Osteocyte (in vitro differentiated cells): ENCODE measurements at places on chromosomes 7 and 10.
A peak's percentile ranks its signal among the peaks of the same experiment; 100 is the strongest.

- DNase-seq = peak; percentile 71
Observed at GRCh38 chr7:30813466-30813865, 42.2 kb downstream of the MINDY4 start.

GRCh38 chr7:37047260-37047659, 323.0 kb upstream of the AOAH start:
- DNase-seq = no peak

GRCh38 chr10:86044029-86044428, 322.6 kb downstream of the GRID1 start:
- no peak for DNase-seq

GRCh38 chr7:23475576-23475839, 5.2 kb upstream of the IGF2BP3 start:
- no peak for DNase-seq

DNA sequence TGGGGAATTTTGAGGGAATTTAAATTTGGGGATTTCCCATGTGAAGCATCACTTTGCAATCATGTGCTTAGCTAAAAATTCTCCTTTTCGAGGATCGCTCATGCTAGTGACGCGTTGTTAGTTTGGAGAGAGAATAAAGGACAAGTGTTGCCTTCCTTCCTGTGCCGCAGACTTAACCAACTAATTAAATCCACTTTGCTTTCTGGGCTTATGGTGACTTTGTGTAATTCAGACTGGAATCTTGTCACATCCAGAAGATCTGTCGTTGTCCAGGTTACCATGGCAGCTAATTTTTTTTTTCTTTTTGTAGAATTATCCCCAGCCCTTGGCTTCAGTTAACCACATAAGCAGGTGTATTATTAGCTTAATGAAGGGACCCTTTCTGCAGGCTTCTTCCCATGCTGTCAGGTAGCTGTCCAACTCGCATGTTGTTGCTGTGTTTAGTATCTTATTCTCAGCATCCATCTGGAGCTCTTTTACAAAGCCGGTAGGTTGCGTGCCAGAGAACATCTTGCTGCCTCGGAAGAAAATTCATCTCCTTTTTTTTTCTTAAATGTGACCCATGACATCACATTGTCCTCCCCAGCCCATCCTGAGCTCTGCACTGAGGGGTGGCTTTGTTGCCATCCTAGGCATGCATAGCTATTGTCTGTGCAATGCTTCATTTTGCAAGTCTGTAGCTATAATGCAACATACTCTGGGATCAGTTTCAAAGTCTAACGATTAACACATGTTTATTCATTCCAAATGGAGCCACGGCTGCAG, 47.2 kb upstream of the NRP1 start:
- DNase-seq = no peak

DNA sequence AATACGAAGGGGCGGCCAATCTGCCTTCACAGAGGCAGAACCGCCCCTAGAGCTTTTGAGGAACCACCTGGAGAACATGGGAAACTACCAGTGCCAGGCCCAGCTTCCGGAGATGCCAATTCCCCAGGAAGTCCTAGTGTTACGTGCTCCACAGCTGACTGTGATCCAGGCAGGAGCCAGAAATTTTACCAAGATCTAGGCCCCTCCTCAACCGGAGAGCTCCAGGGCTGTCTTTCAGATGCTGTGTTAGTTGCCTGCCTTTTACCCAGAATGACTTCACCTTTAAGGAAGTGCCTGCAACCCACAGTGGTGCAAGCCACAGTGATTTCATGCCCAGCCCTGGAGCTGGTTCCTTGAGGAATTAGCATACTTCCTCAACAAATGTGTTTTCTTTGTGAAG, 62.9 kb downstream of the ELMO1 start:
- no peak for DNase-seq

DNA sequence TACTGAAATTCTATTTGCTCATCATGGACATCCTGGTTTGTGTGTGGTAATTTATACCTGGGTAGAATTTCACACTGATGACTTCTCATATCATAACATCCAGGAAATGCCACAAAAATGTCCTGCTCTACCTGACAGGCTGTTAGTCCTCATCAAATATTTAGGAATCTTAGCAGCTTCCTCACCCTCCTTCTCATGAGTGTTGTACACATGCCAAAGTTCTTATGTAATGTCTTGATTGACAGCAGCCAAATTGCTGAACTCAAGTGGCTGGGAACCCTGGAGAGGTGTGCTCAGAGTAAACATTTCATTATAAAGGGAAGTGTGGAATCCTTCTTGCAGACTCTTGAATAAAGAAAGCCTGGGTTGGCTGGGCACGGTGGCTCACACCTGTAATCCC, 8.9 kb downstream of the EEPD1 start:
- DNase-seq = no peak

- DNase-seq = no peak
Observed at GRCh38 chr7:129959471-129960203, 6.9 kb upstream of the UBE2H start.

DNA sequence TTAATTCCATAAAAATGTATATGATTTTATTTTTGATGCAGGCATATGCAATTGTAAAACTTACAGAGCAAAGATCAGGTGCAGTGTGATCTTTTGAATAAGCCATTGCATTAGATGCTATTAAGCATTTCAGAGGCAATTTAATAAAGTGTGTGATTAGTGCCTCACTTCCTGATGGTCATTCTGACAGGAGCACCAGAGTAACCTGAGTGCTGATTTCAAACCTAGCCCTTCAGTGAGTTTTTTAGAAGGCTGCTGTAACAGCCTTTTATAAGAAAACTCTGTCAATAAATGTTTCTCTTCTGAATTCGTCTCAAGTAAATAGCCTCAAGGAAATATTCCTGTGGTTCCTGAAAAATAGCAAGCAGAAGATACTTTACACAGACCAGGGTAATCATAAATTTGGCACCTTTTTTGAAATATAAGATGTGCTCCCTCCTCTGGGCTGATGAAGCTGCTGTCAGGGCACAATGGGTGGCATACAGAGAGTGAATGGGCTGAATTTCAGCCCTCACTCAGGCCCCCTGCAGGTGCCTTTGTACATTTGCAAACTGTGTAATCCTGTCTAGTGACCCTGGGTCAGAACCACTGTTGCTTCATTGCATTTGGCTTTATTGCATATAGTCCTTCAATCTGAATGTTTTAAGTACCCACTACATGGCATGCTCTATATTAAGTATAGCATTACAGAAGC, 193.7 kb upstream of the CSTF2T start:
- DNase-seq = no peak

DNA sequence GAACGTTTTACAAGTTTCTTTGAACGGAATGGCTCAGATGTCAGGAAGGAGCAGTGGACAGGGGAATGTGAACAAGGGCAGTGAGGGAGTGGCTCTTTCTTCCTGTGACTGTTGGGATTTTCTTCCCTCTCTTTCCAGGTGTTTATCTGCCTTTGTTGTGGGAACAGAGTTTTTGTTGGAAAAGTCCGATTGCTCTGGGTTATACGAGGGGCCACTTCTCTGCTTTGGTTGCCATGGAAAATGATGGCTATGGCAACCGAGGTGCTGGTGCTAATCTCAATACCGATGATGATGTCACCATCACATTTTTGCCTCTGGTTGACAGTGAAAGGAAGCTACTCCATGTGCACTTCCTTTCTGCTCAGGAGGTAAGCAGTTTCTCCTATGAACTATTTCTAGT, 41.4 kb downstream of the ZRANB1 start:
- DNase-seq = no peak

DNA sequence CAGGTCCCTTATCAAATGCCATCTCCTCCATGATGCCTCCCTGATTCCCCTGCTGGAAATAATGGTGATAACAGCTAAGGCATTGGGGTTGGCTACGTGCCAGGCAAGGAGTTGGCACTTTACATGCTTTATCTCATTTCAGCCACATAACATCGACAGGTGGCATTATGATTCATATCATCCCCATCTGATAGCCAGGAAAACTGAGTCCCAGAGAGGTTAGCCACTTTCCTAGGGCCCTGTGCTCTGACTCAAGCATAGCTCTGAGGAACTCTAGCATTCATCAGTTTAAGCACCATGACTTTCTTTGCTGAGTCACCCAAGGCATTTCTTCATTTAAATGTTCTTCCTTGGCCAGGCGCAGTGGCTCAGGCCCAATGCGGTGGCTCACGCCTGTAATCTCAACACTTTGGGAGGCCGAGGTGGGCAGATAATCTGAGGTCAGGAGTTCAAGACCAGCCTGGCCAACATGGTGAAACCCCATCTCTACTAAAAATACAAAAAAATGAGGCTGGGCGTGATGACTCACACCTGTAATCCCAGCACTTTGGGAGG, 6.6 kb downstream of the LEP start:
- no peak for DNase-seq

GRCh38 chr10:75887992-75888680, 456.7 kb downstream of the LRMDA start:
- DNase-seq = peak; percentile 17

GRCh38 chr7:102069931-102070629, 216.6 kb upstream of the SH2B2 start:
- DNase-seq = no peak

DNA sequence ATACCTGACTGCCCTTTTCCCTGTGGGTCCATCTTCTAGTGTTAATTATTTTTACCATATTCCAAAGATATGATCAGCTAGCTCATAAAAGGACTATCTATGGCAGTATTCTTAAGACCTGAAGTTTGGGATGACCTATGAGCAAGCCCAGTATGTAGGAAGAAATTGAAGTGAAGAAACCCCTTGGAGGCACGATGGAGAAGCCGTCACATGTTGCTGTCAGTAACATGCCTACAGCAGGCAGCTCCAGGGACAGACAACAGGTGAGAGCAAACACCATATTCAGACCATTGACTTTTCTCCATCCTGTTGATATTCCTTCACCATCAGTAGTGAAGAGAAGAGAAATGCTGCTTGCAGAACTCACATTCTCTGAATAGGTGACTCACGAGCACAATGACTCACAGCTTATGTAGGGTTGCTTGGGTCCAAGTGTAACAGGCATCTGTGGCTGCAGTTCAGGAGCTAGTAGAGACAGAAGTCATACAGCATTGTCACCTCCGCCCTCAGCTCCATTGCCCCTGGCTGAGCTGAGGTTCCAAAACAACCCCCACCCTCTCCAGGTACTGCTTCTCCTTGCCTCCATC, 8.4 kb upstream of the LYZL2 start:
- DNase-seq = no peak

DNA sequence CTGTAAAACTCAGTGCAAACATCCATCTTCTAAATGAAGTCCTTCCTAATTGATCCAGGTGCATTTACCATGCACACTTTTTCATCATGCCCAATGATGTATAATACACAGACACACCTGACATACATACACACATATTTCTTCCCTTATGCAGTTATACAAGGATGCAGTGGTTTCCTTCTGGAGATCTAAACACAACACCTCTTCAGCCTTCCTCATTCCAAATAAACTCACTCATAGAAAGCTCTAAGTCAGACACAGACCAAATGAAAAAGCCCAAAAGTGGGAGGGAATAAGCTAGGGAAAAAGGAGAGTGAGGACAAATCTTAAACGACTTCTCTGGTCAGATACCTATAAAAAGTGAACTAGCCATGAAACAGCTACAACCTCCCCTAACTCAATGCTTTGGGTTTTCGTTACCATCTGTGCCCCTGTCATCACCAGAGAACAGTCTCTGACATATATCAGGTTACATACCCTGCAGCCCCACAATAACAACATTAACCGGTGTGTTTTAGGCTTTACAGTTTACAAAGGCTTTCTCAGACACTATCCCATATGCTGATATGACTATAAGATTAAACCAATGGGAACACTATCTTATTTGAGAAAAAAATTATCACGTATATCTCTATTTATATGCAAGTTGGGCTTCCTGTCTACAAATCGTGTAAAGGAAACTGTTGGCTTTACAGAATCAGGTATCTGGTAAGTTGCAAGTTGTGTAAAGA, 675.2 kb downstream of the PHTF2 start:
- DNase-seq = no peak

DNA sequence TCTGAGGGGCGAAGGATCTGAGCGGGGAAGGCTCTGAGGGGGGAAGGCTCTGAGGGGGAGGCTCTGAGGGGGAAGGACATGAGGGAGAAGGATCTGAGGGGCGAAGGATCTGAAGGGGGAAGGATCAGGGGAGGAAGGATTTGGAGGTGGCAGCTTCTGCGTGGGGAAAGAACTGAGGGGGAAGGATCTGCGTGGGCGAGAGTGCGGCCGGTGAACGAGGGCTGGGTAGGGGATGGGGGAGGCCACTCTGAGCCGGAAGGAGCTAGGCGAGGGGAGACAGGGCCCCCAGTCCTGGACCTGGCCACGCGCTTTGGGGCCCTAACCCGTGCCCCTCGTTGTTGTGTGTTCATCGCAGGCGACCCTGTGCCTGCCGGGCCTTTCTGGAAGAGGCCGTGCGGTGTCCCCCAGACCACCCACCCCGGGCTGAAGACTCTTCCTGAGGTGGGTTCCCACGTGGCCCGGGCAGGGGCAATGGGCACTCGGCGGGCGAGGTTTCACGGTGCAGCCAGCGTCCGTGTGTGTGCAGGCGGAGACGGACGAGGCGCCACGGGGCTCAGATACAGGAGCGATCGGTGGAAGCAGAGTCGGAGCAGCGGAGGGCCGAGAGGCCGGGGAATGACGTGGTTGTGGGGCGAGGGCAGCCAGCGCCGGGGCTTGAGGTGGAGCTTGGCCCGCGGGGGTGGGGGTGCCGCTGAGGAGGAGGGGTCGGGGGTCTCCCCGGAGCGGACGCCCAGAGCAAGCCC, 2.0 kb downstream of the CALY start:
- peak; percentile 85 for DNase-seq

DNA sequence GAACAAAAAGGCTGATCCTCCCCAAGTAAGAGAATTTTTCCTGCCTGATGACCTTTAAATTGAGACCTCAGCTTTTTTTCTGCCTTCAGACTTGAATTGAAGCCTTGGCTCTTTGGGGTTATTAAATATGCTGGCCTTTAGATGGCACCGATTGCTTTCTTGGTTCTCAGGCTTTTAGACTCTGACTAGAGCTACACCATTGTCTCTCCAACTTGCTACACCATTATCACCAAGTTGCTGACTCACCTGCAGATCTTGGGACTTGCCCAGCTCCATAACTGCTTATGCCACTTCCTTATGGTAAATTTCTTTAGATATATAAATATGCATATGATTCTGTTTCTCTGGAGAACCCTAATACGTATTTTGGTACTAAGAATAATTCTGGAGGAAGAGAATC, 3.1 kb upstream of the ABCA13 start:
- DNase-seq = no peak

DNA sequence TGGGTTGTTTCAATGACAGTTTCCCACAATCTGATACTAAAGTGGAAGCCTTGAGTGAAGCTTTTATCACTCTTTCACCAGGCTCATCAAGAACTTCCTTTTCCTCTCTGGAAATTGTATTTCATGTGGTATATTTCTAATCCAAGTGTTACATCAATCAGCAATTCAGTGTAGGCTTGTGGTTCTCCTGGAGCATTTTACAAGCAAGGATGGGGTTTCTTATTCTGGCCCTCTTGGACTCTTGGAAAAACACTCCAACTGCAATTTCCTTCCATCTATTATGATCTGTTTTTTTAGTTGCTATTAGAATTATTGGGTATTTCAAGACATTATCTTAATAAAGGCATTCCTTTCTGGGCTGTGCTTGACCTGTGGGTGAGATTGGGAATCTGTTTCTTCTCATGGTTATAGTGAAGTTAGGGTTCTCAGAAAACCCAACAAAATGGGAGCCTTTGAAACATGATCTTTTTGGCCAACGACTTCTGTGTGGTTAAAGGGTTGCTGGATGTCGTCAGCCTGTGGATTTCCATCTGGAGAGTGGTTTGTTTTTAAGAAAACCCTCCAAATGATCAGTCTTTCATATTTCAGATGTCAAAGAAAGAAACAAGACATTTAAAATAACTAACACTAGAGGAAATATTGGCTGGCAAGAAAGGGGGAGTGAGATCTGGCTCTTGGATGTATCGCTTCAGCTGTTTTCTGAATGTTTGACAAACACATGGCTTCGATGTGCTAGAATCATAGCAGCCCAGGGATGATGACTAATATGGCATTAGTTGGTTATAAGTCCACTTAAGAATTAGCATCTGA, 540.2 kb downstream of the LRMDA start:
- no peak for DNase-seq
